Cardiac muscle cell (in vitro differentiated cells and primary cell): ENCODE measurements at places on chromosomes 5 and 9. TPM values are rescaled to one million over a fixed set of nuclear protein-coding genes. Genes with fewer than 3 reads are reported as not detected.
A peak's percentile ranks its signal among the peaks of the same experiment; 100 is the strongest.

- DNase-seq, result peak; percentile 70
Observed at GRCh38 chr9:124022201-124023121, 10.9 kb downstream of the LHX2 start.

DNA sequence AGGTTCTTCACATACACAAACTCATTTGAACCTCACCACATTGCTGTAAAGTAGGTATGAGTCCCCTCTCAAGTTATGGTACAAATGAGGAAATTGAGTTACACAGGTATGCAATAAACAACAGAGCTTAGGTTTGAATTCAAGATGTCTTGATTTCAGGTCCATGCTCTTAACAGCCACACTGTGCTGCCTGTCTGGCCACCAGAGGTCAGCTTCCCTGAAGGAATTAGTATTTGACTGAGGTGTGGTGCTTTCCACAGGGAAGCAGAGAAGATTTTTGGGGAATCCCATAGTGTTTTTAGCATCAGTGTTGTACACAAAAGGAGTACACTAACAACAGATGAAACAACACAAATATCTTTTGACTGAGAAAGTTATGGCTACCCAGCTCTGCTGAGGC lies 94.4 kb upstream of the ITGA1 start:
- peak; percentile 67 for DNase-seq

- DNase-seq, result peak; percentile 92
Observed at GRCh38 chr5:173753307-173754168, 134.6 kb upstream of the CPEB4 start.

ANKRD34B gene
- 0.05 TPM in 1 of 2 replicates, not detected in the other for polyA plus RNA-seq

DNA sequence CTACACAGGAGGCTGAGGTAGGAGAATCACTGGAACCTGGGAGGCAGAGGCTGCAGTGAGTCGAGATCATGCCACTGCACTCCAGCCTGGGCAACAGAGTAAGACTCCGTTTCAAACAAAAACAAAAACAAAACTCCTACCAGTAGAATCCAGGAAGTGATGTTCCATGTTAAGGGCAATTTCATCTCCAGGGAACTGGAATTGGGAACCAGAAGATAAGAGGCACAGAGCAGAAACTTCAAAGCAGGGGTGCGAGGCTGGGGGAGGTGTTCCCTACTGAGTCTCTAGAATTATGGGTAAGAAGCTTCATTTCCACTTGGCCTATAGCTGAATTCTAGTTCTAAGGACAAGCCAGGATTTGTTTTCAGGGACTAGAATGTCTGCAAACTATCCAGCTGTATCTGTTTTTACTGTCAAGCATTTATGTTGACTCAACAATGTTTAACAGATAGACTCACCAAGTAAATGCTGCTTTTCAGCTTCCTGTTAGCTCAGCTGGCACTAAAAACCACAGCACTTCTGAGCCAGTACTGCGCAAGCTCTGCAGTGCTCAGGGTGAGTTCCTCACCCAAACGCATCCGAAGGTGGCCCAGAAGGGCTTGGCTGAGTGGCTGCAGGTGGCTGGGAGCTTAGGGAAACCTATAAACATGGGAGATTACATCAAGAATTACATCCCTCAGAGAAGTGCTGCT lies 320.1 kb downstream of the MTRR start:
- peak; percentile 0 for DNase-seq
